Right renal pelvis (tissue), 4 donors: ENCODE measurements at places on chromosomes 16 and 17. TPM values are rescaled to one million over a fixed set of nuclear protein-coding genes. Genes with fewer than 3 reads are reported as not detected.

MBTD1 gene
- 45.9 TPM for polyA plus RNA-seq

TBC1D3L gene
- polyA plus RNA-seq, result 22.2 TPM

CALB2 gene
- 1.4 TPM for polyA plus RNA-seq

ABI3 gene
- polyA plus RNA-seq, result 6.5 TPM

FAM171A2 gene
- polyA plus RNA-seq, result 35.9 TPM

VPS9D1 gene
- 10.9 TPM for polyA plus RNA-seq

MYH2 gene
- polyA plus RNA-seq, result not detected

SEPTIN1 gene
- 2.0 TPM for polyA plus RNA-seq

RAMP2 gene
- polyA plus RNA-seq, result 111 TPM

PSMC3IP gene
- 16.7 TPM for polyA plus RNA-seq

GP1BA gene
- 3.5 TPM for polyA plus RNA-seq

DNA sequence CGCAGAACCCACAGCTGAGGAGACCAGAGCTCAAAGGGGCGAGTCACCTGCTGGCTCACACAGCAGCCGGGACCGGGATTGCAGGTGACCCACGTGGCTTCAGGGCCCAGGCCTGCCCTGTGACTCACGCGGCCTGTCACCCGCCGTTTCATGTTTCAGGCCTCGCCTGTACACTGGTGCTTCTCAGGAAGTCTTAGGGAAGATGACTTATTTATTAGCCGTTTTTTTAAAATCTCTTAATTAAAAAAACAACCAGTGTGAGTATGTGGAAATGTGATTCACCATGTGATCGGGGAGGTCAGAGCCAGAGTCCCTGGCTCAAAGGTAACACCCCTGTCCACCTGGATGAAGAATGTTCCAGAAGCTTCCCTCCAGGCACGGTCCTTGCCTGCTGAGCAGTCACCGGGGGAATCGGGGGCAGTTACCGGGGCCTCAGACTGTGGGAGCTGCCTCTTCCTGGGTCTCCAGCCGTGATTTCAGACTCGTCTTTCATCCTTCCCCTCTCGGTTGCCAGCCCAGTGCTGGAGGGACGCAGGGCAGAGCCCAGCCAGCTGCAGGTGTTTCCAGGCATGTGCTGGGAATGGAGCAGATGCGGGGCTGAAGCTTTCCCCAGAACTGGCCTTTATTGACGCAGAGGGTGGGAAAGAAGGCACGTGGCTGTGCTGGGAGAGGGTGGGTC is 49.3 kb downstream of the CMIP start:
- no peak for DNase-seq

DNA sequence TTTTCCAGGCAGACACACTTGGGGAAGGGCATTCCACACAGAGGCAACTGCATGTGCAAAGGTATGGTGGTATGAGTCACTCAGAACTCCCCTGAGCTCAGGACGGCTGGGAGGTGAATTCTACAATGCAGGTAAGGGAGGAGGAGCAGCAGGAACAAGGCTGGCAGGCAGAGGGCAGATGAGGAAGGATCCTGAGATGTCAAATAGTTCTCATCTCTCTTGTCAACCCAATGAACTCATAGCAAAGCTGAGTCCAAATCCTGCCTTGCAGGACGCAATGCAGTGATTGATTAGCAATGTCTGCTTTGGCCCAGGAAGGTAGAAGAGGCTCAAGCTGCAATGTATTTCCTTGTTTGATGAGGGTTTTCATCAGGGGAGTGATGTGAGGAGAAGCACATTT is 243.5 kb downstream of the XYLT1 start:
- no peak for DNase-seq

DNA sequence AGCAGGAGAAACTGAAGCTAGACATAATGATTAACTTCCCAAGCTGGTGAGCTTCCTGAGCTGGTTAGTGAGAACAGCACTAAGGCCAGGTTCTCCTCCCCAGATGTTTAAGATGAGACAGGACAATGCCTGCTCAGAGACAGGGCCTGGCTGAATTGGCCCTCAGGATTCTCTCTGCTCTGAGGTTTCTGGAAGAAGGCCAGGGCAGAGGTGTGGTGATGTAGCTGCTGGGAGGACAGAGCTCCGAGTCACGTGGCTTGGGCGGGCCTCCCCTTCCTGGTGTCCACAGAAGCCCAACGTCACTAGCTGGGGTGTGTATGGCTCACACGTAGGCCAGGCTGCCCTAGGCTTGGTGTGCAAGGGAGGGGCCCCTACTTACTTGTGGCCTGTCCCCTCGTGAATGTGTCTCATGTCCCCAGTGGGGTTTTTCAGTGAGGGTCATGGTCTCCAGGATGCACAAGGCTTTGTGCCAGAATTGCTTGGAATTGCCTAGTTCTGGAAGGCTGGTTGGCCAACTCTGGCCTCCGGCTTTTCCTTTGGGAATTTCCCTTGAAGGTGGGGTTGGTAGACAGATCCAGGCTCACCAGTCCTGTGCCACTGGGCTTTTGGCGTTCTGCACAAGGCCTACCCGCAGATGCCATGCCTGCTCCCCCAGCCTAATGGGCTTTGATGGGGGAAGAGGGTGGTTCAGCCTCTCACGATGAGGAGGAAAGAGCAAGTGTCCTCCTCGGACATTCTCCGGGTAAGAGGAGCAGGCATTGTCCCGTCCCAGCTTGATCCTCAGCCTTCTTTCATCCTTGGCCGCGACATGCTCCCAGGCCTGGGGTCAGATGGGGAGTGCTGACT is 3.4 kb downstream of the NOD2 start:
- DNase-seq, result no peak

DNA sequence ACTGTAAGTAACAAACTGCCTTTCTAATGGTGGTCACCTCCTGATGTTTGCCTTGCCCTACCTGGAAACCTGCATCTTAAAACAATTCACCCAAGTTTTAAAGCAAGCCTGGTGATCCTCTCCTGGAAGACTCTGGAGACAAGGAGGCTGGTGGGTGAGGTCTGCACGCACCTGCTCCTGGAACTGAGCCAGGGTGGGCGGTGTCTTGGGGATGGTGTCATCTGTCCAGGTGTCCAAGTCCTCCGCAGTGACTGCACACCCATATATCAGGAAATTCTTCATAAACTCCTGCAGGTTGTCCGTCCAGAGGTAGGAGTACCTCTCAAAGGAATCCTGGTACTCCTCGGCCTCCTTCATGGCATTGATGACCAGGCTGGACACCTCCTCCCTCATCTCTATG is 44.9 kb downstream of the DNAH17 start:
- no peak for DNase-seq

DNA sequence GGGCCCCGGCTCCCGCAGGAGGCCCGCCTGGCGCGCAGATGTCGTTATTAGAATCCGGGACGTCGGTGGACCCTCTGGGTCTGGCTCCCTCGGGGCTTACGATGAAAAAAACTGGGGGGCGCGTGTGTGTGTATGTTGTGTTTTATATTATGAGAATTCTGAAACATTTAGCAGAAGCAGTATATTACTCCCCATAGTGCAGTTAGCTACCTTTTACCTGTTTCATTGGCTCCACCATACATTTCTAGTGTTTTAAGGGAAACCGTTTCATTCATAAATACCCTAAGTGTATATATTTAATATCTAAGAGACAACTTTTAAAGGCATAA is 486 bp upstream of the DNAJA2 start:
- no peak for DNase-seq

DNA sequence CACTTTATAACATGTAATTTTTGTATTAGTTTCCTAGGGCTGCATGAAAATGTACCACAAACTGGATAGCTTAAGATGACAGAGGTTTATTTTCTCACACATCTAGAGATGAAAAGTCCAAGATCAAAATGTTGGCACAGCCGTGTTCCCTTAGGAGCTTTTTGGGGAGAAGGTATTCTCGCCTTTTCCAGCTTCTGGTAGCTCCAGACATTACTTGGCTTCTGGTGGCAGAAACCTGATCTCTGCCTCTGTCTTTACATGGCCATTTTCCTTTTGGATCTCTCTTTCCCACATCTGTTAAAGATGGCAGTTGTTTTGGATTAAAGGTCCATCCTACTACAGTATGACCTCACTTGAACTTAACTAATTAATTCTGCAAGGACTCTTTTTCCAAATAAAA is 885.7 kb upstream of the CDH8 start:
- DNase-seq, result no peak

- DNase-seq, result no peak
Measured at GRCh38 chr16:58018803-58019202, 6.8 kb upstream of the MMP15 start.

DNA sequence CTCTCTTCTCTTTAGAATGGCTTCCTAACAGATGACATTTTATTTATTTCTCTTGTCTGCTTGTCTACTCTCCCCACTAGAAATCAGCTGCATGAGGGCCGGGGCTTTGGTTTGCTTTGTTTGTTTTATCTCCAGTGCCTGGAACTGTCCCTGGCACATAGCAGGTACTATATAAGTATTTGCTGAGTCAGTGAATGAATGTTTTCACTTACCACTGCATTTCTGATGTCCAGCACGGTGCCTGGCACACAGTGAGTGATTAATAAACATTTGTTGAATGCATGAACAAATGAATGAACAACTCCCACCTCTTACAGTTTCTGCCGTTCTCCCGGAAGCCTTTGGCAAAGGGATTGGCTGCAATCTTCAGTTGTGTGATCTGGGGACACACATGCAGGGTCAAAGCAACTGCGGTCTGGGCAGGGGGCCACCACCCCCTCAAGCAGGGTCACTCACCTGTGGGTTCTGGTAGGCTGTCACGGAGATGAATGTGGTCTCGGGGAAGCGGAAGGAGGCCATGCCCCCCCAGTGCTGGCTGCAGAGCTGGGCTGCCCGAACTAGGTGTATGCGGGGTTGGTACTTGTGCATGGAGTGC is 3.4 kb downstream of the TBX6 start:
- no peak for DNase-seq

GRCh38 chr16:87332150-87332549 is 15.0 kb upstream of the C16orf95 start:
- no peak for DNase-seq

GRCh38 chr16:2458887-2459646 is 842 bp upstream of the TEDC2 start:
- DNase-seq, result no peak

GRCh38 chr17:7982173-7982572 is 20.2 kb upstream of the GUCY2D start:
- no peak for DNase-seq

DNA sequence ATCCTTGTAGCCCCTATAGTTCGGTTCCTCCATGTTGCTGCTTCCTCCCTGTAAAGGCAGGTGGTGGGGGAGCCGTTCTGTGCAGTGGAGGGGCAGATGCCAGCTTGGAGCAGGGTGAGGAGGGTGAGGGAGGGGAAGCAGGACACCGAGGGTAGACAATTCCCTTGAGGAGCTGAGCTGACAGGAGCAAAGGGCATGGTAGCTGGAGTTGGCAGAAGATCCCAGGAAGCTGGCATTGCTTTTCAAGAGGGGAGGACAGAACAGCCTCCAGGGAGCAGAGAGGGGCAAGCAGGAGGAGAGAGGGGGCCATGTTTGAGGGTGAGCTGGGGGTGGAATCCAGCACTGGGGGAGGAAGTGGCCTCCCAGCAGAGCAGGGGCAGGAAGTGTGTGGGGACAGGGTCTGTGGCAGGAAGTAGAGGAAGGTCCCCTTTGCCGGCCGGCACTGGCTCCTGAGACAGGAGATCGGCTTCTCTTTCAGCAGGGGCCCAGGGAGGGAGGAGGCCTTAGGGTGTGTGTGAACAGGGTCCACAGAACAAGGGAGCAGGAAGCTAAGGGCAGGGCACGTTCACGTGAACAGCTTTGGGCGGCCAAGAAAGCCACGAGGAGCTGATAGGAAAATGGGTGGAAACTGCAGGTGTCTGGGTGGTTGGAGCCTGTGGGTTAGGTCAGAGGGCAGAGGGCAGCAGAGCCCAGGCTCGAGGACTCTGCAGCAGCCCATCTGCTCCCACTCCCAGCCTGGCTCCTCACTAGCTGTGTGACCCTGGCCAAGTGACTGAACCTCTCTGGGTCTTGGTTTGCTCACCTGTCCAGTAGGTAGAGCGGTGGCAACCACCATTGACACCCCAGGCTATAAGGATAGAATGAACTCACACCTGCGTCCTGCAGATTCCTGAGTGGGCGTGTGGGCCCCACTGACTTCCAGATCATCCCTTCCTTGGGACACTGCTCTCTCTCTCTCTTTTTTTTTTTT is 17.5 kb upstream of the SPNS2 start:
- DNase-seq, result no peak

- DNase-seq, result no peak
Measured at GRCh38 chr17:37726248-37726647, 18.6 kb downstream of the HNF1B start.

DNA sequence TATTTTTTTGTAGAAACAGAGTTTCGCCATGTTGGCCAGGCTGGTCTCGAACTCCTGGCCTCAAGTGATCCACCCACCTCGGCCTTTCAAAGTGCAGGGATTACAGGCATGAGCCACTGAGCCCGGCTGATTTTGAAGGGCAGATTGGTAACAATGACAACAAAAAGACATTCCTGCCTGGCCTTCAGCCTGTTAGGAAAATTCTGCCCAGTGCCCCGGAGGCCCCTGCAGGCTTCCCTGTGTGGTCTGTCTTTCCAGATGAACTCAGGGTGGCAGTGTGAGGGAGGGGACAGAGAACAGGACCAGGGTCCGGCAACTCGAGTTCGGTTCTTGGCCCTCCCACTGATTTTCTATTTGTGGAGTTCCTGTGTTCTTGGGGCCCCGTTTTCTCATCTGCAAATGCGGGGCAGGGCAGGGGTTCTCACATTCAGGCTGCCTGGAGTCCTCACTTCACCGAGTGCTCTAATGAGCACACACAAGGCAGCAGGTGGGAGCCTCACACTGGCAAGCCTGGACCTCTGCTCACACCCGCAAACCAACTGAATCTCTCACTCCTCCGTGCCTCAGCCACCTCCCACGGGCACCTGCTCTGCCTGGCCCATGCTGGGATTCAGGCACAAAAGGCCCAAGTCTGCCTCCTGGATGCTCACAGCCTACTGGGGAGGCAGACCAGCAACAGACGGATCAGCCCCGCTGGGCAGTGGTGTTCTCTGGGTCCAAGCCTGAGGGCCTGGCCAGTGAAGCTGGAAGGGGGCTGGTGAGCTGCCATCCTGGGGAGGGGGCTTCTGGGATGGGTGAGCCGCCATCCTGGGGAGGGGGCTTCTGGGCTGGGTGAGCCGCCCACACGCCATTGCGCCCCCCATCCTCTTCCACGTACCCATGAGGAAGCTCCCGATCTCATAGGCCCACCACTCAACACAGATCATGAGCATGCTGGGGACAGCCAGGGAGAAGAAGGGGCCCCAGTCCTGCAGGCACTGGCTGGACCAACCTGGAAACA is 10.3 kb downstream of the SLC47A2 start:
- DNase-seq, result no peak

GRCh38 chr17:2566056-2566455 is 27.4 kb upstream of the PAFAH1B1 start:
- no peak for DNase-seq

- DNase-seq, result no peak
Measured at GRCh38 chr17:66716236-66717026, 118.5 kb upstream of the CACNG5 start.

- DNase-seq, result no peak
Measured at GRCh38 chr16:60720060-60720459, 1316.2 kb downstream of the CDH8 start.

GRCh38 chr17:77526728-77527350 is 386.1 kb downstream of the SEC14L1 start:
- DNase-seq, result no peak

GRCh38 chr16:2777903-2778629 is 986 bp upstream of the ELOB start:
- peak; percentile 24 for DNase-seq
